ENCODE measurements at places on chromosomes 13 and 19.

GRCh38 chr19:39112338-39112890 lies 13.2 kb upstream of the PAK4 start:
- no peak for DNase-seq

- no peak for DNase-seq
These were observed 929 bp upstream of the TNFSF13B start for GRCh38 chr13:108268466-108269112.

GRCh38 chr13:28406733-28407266 lies 88.1 kb downstream of the FLT1 start:
- no peak for DNase-seq

- no peak for DNase-seq
These were observed 68.0 kb upstream of the FREM2 start for GRCh38 chr13:38618881-38619280.

- DNase-seq: no peak
These were observed 19.7 kb downstream of the PNPLA6 start for GRCh38 chr19:7554990-7555864.

GRCh38 chr19:49718991-49719390 lies 28.1 kb downstream of the CPT1C start:
- no peak for DNase-seq

DNA sequence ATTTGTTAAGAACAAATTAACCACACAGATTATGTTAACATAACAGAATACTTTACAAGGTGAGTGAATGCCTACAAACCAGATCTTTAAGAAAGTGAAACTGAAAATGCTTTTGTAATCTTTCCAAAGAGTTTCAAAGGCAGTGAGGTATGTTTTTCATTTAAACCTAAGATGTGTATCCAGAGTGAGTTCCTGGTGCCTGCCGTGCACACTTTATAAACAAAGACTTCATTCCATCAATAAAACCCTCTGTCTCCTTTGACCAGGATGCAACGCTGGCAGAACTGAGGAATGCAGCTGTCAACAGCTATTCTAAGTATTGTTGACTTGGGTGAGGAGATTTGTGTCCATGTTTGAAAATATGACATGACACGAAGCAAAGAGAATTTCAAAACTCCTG lies 344.6 kb downstream of the DNAJC15 start:
- DNase-seq: no peak

DNA sequence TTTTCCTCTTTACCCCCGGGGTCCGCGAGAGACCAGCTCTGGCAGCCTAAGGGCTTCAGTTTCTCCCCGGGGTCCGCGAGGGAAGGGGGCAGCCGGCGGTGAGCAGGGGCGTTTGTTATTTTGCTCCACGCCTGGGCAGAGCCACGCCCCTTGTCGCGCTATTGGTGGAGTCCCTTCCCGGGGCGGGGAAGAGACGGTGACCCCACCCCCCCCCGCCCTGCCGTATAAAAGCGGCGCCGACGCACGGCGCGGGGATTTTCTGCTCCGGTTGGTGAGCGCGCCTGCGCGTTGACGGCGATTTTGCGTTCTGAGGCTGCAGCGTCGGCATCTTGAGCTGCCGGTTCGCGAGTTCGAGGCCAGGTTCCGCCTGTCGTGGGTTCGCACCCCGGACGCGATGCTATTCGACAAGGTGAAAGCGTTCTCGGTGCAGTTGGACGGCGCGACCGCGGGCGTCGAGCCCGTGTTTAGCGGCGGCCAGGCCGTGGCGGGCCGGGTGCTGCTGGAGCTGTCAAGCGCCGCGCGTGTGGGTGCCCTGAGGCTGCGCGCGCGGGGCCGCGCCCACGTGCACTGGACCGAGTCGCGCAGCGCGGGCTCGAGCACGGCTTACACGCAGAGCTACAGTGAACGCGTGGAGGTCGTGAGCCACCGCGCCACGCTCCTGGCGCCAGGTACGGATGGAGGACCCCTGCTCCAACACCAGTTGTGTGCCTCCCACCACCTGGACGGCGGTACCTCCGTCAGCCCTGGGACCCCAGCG lies at the start of gene ARRDC2:
Gene ARRDC2 (plus strand): TSS at position 254 of the 757 bp plus-strand sequence. CDS start 141 bp downstream, at position 395.
- DNase-seq: peak; percentile 96

- DNase-seq: no peak
These were observed 20.7 kb downstream of the RFC3 start for GRCh38 chr13:33838647-33839046.

DNA sequence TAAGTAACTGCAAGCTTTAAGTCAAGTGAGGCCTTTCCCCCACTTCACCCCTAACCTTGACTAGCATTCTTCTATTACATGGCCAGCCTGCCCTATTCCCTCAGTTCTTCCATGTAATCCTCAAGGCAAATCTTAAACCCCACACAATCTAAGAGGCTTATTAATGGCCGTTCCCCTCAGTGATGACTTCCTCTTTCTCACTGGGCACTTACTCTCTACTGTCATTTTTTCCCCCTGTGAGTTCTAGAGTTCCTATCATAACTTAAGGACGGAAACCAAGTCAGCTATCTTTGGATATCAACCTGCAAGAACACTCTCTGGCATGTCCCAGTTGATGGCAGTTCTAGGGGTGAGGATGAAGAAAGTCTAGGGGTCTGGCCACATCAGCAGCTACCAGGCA lies 131.2 kb downstream of the DCLK1 start:
- DNase-seq: no peak

- DNase-seq: no peak
These were observed 85.7 kb upstream of the GPC6 start for GRCh38 chr13:93140912-93141311.

GRCh38 chr19:1725100-1726064 lies 27.9 kb upstream of the ONECUT3 start:
- no peak for DNase-seq

DNA sequence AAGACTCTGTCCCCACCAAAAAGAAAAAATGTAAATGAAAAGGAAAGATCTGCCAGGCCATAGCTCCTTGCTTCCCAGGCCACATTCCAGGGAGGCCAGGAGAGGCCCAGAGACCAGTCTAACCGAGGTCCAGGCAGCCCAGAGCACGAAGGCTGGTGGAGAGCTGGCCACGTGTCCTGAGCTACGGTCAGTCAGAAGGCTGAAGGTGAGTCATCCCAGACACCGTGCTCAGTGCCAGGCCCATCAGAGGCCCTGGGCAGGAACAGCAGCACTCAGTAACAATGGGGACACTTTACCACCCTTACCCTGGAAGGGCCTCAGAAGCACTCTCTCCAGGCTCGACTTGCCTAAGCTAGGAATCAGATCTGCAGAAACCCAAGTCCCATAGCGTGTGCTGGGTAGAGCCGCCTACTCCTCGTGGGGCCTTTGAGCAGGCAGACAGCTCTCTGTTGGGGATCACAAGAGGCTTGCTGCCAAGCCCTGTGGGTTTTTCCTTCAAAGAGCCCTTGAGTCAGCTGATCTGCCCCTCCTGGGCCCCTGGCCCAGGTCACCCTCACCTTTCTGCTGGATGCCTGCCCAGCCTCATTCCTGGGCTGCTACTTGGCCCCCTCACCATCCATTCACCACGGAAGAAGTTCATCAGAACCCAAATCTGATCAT lies 11.6 kb upstream of the DNMT1 start:
- DNase-seq: no peak

DNA sequence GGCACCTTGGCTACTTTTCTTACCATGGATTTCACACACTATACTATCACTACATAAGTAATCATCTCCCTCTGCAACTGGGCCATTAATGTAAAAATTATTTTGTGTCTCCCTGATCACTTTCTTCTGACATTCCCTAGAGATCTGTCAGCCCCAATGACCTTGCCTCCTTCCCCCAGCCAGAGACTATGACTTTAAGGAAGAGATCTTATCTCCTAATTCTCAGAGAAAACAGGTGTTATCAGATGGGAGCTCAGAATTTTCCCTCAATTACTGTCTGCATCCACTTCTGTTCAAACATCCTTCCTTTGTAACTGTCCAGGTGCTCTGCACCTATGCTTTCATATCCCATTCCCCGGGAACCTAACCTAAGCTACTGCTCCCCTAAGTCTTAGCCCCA lies 397.5 kb downstream of the DIAPH3 start:
- no peak for DNase-seq

GRCh38 chr13:95258619-95259194 lies 42.5 kb downstream of the ABCC4 start:
- DNase-seq: no peak

DNA sequence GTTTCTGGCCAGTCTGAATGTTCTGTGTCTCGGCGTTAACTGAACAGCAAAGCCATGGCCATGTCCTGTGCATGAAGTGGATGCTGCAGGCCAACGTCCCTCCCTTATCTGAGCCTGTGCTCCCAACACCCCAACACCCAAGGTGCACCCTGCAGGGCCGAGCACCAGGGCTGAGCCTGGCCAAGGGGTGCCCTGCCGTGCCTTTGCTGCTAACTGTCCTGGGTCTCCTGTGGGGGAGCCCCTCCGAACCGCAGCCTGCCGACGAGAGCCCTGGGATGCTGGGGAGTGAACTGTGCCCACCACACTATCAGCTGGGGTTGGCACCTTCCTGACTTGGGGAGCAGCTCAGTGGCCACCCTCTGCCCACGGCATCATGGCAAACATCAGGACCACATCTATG lies 17.6 kb downstream of the GPX4 start:
- DNase-seq: no peak

DNA sequence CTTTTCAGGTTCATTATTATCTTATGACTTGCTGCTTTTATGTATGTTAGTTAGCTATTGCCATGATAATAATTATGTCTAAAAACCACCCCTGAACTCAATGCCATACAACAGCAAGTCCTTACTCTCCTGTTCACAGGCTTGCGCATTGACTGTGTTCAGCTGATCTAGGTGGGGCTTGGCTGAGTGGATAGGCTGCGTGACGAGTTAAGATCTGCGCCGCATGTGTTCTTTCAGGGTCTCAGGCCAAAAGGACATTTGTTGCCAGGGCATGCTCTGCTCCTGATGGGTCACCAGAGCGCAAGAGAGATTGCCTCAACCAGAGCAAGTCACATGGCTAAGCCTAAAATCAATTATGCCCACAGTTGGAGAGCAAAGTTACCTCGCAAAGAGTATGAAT lies 859 bp downstream of the ZNF568 start:
- DNase-seq: no peak

DNA sequence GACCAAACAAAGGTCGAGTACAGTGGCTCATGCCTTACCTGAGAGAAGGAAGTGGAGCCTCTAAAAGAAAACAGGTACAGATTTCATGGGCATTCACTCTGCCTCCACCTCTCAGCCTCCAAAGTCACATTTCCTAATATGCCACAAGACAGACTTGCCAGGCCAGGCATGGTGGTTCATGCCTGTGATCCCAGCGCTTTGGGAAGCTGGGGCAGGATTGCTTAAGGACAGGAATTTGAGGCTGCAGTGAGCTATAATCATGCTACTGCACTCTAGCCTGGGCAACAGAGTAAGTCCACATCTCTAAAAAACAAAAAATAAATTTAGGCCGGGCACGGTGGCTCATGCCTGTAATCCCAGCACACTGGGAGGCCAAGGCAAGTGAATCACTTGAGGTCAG lies 10.9 kb upstream of the DNMT1 start:
- DNase-seq: no peak

GRCh38 chr13:29569253-29570050 lies 26.0 kb downstream of the SLC7A1 start:
- no peak for DNase-seq

DNA sequence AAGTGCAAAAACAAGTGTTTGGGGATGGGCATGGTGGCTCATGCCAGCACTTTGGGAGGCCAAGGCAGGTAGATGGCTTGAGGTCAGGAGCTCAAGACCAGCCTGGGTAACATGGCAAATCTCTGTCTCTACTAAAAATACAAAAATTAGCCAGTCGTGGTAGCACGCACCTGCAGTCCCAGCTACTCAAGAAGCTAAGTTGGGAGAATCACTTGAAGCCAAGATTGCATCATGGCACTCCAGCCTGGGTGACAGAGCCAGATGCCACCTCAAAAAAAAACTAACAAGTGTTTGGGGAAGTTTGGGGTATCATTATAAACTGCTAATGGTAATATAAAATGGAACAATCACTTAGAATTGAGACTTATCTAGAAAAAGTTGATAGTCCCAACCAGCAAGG lies 24.6 kb downstream of the XPO4 start:
- no peak for DNase-seq

- no peak for DNase-seq
These were observed 31.2 kb upstream of the SLC10A2 start for GRCh38 chr13:103097366-103097928.

DNA sequence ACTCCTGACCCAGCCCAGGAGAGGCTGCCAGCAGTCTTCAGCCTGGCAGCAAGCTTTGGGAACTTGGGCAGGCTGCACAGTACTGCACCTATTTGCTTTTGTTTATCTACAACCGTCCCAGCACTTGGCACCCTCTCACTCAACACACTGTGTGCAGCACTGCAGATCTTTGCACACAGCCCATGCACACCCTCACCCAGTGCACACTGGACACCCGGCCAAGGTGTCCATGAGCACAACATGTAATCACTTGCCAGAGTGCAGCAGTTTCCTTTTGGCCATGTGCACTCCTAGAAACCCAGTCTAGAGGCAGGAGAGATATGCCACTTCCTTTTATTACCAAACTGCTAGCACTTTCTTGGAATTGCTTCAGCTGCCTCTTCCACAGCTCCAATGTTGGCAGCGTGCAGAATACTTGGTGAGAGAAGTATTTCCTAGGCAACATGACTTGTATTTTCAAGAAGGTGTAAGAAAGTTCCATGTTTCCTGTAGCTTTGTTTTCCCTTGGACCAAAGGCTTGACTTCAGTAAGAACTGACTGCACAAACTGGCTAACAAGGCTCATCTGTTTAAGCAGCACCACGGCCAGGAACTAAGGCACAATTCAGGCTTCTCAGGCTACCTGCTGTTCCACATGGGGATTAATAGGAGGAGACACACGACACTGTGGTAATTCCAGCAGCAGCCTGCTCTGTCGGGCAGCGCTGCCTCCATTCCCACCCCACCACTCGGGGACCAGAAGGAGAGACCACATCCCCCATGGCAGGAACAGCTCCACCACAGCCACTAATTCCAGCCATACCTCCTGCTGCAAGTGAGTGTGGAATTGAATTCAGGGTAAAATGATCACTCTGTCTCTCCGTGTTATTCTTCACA lies 15.3 kb downstream of the ATP7B start:
- no peak for DNase-seq

DNA sequence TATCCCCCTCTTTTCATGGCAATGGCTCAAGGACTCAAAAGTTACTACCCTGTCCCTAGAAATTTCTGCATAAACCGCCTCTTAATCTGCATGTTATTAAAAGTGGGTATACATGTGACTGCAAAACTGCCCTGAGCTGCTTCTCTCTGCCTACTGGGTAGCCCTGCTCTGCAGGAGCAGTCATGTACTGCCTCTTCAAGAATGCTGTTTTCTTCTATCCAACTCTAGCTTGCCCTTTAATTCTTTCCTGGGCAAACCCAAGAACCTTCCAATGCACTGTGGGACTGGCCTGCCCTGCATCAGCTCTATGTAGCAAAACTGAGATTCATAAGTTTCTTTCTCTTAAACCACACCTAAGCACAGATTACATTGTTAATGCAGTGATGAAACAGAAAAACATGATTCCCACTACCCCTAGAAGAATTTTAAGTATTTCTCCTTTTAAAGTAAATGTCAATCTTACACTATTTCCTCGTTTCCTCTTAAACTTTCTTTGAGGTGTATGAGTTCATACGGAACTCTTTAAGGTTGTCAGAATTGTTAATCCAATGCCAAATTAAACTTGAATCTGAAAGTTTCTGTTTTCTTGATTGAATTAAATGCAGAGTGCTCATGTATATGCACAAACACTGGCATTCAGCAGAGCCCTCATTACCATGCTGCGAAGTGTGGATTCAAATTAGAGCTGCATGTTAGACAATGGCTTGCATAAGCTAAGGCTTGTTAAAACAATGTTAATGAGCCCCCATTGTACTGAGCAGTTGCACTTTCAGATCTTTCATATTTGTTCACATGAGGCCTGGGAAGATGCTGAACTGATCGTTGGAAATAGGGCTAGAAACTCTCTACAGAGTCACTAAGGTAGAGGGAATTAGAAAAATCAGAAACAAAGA lies 669.9 kb upstream of the PCDH20 start:
- no peak for DNase-seq

GRCh38 chr13:50419331-50419865 lies 404.2 kb downstream of the KCNRG start:
- DNase-seq: no peak

All from cardiac septum (tissue), 1 donor.